ENCODE measurements at places on chromosomes 2 and 18.

GRCh38 chr2:174117951-174118930, 130.1 kb downstream of the OLA1 start:
- DNase-seq: peak; percentile 78

- DNase-seq: no peak
Observed at GRCh38 chr2:26317377-26318105, 28.4 kb upstream of the SELENOI start.

- DNase-seq: no peak
Observed at GRCh38 chr2:178844269-178844668, 37.0 kb upstream of the TTN start.

GRCh38 chr2:8611246-8611645, 70.6 kb upstream of the ID2 start:
- DNase-seq: no peak

GRCh38 chr2:196849895-196850294, 40.7 kb upstream of the C2orf66 start:
- DNase-seq: no peak

DNA sequence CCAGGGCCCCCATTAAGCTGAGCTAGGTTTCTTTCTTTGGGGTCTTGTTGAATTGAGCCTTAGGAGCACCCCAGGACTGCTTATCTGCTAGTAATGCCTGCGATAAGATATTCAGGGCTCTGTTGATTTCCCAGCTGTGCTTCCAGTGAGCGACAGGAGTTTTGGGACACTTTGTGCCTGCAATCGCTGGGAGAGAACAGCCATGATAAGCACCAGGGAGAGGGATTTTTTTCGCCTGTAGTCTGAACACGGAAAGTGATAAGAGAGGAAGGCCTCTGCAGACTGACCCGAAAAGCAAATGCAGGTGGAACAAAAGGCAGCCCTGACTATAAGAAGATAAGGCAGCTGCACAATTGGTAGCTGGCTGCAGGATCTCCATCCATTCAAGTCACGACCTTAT, 244.3 kb downstream of the CNTNAP5 start:
- no peak for DNase-seq
